ENCODE measurements at places on chromosomes 4 and X.

- DNase-seq = no peak
Observed at GRCh38 chr4:104416725-104417356, 77.9 kb downstream of the CXXC4 start.

- DNase-seq = no peak
Observed at GRCh38 chr4:165009493-165010227, 22.1 kb upstream of the TRIM60 start.

DNA sequence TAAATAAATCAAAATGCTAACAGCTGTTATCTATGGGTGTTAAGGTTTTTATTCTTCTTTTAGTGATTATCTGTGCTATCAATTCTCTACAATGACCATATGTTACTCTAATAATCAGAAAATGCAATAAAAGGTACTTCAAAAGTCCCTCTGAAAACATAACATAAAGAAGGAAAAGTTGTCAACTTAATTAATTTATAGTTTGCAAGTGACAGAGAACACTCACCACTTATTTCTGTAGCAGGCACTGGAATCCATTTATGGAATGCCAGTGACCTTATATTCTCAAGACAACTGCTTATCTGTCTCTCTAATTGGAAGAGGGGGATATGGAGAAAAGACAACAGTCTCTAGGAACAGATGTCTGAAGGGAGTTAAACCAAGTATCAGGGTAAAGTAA lies 25.6 kb upstream of the PLS3 start:
- no peak for DNase-seq

DNA sequence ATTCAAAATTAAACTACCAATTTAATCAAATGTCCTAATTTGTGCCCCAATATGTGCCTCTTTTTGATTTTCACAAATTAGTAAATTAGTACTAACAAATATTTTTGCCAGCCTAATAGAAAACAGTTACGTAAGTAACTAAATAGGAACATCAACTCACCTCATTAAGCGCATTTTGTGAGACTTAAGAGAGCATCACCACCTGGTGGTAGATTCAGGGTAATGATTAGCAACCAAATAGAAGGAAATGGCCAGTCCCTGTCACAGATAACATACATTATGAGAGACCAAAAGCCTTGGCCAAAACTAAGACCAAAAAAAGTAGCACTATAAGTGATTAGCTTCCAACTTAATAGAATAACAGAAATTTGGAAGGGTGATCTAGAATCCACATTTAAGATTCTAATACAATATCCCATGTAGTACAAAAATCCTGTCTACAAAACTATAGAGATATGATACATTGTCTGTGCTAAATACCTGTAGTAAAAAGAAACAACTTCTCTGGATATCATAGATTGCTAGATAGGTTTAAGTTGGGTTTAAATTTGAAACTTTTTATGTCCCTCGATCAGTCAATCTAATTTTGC lies 46.7 kb downstream of the C4orf46 start:
- peak; percentile 4 for DNase-seq

DNA sequence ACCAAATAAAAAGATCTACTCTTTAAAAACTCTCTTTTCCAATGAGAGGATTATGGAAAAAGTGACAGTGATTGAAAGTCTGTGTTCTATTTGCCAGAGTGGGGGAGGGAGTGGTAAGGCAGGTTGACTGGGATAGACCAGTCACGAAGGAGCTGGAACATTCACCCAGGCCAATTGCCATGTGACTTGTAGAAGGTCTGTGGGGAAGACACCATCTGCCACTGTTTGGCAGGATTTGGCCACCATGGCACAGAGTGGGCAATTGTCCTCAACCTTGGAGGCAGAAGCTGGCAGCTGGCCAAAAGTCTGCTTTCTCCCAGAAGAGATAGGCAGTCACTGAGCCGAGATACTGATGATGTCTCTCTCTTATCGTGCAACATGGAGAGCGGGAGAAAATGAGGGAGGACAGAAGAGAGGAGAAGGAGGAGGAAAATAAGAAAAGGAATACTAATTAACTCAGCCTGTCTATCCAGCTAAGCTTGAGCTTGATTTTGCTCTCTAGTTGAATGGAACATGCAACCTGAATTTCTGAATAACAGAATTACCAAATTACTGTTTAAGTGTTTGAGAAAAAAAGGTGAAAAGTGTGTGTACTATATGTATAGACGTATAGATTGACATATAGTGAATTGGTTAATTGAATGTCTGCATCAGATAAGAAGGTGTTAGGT lies 267.1 kb downstream of the ARHGAP24 start:
- no peak for DNase-seq

DNA sequence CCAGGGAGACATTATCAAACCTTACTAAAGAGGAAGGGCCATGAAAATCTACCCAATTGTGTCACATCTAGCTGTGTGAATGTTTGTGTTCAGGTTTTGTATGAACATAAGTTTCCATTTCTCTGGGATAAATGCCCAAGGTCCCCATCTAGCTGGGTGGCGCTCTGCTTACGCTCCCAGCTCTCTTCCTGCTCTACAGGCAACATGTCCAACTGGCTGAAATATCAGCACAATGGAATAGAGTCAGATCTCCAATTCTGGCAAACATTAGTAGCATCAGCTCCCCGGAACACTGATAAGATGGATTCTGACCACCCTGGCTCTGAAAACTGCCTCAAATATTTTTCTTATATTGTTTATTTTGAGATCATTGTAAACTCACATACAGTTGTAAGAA lies 74.8 kb downstream of the IRF2 start:
- no peak for DNase-seq

DNA sequence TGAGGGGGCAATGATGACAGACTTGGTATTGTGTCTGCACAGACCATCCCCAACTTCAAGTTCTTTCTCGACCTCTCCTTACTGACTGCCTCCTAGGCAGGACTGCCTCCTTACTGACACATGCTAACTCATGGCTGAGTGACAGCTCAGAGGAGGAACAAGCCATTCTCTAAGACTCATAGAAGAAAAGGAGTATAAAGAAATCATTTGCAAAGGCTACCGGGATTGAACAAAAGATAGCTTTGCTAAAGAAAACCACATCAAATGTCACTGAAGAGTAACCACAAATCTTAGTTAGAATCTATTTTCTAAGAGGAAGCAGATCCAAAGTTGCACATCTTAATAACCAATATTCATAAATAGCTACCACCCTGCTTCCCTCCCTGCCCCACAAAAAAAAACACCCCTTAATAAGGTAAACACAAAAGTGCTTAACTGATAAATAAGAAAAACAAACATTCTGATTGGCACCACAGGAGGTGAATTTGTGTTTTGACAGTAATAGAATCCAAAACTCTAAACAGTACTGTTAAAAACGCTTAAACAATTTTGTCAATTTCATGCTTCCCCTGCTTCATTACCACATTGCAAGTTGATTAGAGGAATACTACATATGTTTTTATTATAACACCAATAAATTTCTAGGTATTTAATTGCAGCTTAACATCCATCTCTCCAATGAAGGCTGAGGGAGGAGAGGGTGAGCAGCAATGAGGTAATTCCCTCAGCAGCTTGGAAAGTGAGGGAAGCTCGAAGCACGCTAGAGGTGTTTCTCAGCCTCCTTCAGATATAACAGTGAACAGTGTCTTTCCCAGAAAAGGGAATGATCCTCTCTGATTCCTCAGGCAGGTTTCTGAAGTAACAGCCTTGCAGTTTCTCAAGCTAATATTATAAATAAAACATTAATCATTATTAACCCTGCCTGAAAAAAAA lies 160.0 kb downstream of the HNRNPD start:
- DNase-seq = no peak

DNA sequence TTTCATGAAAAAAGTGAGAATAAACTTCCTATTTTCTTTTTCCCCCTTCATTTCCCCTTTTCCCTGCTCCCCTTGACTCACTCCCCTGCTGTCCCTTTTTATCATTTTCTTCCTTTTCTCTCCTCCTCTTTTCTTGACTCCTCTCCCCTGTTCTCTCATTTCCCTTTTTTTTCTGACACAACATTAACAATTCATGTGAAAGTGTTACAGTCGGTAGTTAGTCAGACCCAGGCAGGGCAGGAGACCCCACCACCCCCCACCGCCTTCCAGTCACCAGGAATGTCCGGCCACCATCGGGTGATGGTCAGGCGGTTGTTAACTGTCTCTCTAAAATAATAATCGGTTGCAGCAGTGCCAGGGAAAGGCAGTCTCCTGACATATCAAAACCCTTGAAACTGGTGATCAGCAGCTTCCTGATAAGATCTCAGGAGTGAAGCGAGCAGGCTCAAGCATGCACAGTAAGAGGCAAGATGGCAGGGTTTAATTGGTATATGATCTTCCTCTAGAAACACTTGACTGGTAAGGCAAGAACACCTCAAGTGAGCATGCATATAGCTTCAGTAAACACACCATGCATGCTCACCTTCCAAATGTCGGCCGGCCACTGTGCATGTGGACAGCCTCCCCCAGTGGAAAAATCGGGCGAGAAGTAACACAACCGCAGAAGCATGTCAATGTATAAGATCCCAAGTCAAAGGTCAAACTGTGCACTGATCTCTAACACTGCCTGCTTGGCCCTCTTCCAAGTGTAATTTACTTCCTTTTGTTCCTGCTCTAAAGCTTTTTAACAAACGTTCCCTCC lies 191.4 kb downstream of the NDST4 start:
- no peak for DNase-seq

Data from neural crest cell (in vitro differentiated cells).